Neural crest cell (in vitro differentiated cells): ENCODE measurements at places on chromosomes 12 and 14.

- no peak for DNase-seq
Measured at GRCh38 chr14:89391123-89391522, 25.9 kb downstream of the FOXN3 start.

GRCh38 chr12:57011438-57012424 is 4.6 kb downstream of the TAC3 start:
- DNase-seq, result no peak

- no peak for DNase-seq
Measured at GRCh38 chr14:21993837-21994236, 320.2 kb upstream of the OR4E1 start.

DNA sequence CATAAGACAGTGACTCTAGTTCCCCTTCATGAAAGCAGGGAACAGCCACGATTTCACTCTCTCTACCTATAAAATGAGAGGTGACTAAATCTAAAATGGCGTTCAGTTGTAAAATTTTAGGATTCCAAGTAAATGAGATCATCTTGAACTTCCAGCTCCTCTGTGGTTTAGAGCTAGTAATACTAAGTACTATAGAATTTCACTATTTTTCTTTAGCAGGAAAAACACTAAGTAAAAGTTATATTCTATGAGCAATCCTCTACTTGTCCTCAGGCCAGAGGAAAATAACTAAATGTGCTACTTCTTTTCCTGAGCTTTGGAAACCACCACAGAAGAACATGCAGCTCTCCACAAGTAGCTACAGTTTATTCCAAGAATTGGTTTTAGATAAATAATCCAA is 55.6 kb downstream of the NIN start:
- no peak for DNase-seq

- no peak for DNase-seq
Measured at GRCh38 chr12:121789800-121790728, 3.4 kb downstream of the RHOF start.

- no peak for DNase-seq
Measured at GRCh38 chr12:77372026-77372425, 306.7 kb upstream of the E2F7 start.

DNA sequence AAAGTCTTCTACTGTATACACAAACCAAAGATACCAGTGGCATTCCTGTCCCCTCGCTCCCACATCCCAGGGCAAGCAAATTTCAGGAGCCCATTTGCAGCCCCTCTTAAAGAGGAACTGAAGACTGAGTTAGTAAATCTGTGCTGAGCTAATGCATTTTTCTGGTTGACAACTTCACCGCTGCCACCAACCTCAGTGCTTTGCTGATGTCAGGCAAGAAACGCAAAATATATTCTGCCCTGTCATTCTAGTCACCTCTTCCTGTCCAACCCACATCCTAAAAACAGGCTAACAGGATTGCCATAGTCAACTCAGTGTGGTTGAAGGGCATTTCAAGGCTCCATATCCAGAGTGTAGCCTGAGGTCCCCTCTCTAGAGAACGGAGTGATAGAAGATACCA is 59.4 kb upstream of the FICD start:
- DNase-seq, result no peak

DNA sequence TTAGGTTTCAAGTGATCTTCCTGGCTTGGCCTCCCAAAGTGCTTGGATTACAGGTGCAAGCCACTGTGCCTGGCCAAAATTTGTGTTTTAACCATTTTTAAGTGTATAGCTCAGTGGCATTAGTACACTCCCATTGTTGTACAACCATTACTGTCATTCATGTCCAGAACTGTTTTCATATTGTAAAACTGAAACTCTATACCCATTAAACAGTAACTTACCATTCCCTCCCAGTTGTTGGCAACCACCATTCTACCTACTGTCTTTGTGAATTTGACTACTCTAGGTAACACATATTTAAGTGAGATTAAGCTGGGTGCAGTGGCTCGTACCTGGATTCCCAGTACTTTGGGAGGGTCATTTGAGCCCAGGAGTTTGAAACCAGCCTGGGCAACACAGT is 67.3 kb upstream of the KCNH3 start:
- no peak for DNase-seq

GRCh38 chr12:12899530-12900380 is 8.4 kb downstream of the GPRC5A start:
- DNase-seq, result no peak

GRCh38 chr12:80321653-80322052 is 122.4 kb upstream of the PTPRQ start:
- no peak for DNase-seq

GRCh38 chr14:100629696-100630095 is 42.5 kb upstream of the BEGAIN start:
- no peak for DNase-seq

- DNase-seq, result no peak
Measured at GRCh38 chr12:21483531-21483930, 17.9 kb downstream of the RECQL start.

- no peak for DNase-seq
Measured at GRCh38 chr14:101926620-101927019, 37.8 kb upstream of the DYNC1H1 start.

DNA sequence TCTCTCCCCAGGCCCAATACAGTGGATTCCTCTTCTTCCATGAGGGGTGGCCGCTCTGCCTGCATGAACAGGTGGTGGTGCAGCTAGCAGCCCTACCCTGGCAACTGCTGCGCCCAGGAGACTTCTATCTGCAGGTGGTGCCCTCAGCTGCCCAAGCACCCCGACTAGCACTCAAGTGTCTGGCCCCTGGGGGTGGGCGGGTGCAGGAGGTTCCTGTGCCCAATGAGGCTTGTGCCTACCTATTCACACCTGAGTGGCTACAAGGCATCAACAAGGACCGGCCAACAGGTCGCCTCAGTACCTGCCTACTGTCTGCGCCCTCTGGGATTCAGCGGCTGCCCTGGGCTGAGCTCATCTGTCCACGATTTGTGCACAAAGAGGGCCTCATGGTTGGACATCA is 3.8 kb downstream of the ARHGEF40 start:
- DNase-seq, result no peak

- DNase-seq, result no peak
Measured at GRCh38 chr12:130216031-130216430, 53.8 kb downstream of the FZD10 start.

DNA sequence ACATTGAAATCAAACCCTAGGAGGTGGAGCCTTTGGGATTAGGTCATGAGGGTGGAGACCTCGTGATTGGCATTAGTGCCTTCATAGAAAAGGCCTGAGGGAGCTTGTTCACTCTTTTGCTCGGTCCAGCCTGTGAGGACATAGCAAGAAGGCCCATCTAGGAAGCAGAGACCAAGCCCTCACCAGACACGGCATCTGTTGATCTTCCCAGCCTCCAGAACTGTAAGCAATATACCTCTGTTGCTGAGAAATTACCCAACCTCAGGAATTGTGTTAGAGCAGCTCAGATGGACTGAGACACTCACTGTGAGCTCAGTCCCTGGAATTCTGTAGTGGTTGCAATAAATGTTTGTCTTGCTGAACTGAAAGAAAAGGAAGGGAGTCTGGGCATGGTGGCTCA is 116.2 kb upstream of the MAP1LC3B2 start:
- no peak for DNase-seq

DNA sequence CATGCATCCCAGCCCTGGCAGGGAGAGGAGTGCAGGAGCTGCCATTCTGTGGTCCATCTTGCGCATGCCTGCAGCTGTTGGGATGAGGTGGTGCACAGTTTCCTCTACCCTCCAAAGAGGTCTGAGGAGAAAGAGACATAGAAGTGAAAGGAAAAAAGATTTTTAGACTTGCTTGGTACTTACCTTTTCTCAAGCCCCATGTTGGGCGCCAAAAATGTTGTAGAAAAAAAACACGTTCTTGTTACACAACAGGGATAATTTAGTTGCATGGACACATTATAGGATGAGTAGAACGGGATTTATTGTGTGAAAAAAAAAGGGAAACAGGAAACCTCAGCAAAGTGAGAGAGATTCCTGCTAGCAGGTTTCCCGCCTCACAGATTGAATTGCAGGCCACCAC is 244.4 kb upstream of the GARIN2 start:
- no peak for DNase-seq

DNA sequence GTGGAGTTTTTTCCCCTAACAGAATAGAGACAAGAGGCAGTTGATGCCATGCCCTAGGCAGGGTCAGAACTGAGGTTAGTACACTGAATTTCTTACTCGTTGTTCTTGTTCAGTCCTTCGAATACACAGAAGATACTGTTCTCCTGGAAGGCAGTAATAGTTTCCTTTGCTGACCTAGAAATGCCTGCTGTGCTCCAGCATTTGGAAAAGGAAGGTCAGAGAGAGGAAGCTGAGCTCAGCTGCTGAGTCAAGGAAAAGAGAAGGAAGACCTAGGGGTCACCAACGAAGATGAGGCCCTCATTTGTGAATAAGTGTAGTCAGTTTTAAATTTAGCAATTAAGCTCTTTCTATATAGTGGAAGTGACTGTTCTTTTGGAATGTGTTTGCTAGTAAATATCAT is 100.1 kb downstream of the CRADD start:
- DNase-seq, result no peak

DNA sequence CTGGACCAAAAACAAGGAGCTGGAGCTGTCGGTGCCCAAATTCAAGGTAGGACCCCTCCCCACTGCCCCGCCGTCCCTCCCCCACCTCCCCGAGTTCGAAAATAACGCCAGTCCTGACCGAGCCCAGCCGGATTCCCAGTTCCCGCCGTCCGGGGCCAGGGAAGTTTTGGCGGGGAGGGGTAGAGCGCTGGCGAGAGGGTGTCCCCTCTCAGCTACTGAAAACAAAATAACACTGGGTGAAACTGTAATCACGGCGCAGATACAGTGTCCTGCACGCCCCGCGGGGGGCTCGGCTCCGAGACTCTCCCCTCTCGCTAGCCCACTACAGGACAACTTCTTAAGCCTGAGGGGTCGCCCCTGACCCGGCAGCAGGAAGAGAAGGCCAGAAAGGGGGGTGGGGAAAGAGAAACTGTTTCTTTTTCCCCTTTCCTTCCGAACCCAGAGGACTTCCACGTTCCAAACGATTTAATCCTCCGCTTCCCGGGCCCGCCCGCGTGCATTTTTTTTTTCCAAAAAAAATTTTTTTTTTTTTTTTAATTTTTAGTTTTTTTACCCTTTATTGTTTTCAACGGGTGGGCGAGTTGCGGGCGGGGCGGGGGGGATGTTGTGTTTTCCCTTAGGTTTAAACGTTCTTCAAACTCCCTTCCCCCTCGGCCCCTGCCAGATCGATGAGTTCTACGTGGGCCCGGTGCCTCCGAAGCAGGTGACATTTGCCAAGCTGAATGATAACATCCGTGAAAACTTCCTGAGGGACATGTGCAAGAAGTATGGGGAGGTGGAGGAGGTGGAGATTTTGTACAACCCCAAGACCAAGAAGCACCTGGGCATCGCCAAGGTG is 1.6 kb downstream of the SETD1B start:
- no peak for DNase-seq

GRCh38 chr12:117522559-117522958 is 161.1 kb upstream of the NOS1 start:
- no peak for DNase-seq

DNA sequence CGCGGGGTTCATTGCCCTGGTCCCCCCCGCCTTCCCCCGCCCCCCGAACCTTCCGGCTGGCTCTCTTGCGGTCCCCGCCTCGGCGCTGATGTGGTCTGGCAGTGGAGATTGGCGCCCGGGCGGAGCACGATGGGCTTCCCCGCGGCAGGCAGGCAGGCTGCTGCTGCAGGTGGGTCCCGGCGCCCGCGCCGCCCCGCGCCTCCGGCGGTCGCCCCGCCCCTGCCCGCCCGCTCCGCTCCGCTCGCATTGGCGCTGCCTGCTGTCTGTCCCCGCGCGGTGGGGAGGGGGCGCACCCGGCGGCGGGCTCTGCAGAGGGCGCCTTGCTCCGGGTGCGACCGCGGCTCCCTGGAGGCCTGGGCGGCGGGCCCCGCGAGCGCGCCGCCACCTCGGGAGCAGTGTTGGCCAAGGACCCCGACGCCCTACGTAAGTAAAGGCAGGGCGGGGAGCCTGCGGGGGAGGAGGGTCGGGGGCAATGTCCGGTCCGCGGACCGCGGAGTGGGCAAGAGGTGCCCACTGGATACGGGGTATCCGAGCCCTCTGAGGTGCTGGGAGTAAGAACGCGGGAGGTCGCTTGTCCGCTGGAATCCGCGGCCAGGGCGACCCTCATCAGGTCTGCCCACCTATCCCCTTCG is at the start of gene AKAP5:
Gene AKAP5, plus strand, starts transcription at position 309 of the 632 bp plus-strand sequence. CDS start 2,896 bp downstream, outside the sequence.
- DNase-seq, result peak; percentile 68

- DNase-seq, result peak; percentile 25
Measured at GRCh38 chr12:62934239-62934798, 631 bp downstream of the PPM1H start.

DNA sequence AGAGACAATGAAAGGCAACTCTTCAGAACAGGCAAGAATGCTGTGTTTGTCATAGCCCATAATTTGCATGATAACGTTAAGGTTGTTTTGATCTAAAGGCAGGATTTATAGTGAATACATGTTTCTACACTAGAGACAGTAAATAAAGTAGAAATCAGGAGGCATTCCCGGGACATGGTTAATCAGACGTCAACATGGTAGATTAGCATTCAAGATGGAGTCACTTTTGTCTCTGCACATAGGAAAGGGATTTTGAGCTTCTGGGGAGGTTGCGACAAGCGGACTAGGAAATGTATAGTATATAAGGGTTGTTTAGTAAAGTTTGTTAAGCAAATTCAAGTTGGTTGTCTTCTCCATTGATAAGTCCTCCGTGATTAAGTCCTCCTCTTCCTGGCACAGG is 2.8 kb upstream of the RNASE1 start:
- DNase-seq, result no peak

DNA sequence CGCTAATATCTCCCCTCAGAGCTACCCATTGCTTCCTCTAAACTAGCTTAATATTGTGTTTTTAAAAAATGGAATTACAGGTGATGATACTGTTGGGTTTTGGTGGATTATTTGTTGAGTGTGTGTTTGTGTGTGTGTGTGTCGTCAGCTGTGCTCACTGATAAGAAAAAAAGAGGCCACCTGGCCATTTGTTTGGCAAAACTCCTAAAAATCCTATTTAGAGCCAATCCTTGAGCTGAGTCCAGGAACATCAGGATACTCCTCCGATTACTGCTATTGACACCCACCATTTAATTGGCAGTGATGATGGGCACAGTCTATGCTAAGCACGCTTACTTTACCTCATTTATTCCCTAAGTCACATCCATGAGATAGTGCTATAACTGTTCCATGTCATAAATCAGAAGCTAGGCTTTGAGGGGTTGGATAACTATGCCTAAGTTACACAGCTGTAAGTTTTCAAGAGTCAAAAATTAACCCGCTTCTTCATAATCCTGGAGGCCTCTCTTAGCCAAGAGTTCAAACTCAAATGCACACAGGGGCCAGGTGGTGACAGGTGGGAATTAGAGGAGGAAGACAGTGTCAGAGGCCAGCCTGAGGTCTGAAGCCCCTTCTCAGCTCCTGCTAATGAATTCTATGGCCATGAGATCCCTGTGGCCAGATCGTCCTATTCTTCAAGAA is 1026.6 kb upstream of the TMEM132C start:
- no peak for DNase-seq
